Hematopoietic multipotent progenitor cell treated with erythropoietin and hydrocortisone succinate and interleukin-3 and kit ligand, for 17 days (in vitro differentiated cells): ENCODE measurements at places on chromosomes 3 and 15.
A peak's percentile ranks its signal among the peaks of the same experiment; 100 is the strongest.

DNA sequence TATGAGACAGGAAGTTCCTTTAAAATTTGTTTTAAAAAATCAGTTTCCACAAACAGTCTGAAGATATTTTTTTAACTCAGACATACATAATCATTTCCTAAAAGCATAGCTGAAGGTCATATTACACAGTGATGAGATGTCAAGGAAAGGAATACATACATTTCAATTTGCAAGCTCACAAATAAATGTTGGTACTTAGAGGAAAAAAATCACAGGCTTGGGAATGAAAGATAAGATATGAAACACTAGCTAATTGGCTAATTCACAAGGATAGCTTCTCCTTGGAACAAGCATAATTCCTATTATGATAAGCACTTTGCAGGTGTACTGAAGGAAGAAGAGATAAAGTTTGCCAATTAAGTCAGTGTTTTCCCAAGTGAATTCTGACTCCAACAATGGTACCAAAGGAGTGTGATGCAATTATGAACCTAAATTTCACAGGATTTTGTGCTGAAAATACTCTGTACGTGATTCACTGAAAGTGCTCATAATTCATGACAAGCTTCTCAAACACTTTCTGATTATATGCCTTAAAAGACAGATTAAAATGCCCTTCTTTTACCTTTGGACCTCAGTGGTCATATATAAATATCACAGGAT lies 112.4 kb downstream of the FRMD5 start:
- DNase-seq = no peak

DNA sequence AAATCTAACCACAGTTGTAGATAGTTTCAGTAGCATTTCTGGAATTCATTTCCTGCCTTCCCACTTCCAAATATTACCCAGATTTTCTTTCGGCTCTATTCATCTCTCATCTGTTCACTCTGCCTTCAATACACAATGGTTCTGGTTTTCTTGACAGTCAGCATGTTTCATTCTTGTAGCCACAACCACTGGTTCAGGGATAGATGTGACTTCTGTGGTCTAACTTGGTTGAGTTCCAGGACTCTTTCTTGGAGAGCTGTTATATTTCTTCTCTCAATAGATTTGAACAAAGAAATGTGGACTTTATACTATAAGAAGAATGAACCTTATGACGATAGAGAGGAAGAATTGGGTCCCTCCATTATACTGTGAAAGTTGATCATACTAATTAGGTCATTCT lies 228.8 kb downstream of the NSUN3 start:
- DNase-seq = no peak

- peak; percentile 94 for DNase-seq
Observed at GRCh38 chr15:42272939-42273899, at the start of the genes GANC and TMEM87A. GANC (plus strand) TSS chr15:42273201; CDS start chr15:42274482, 1,281 bp downstream. TMEM87A (minus strand) TSS chr15:42273433; CDS start chr15:42273398, 35 bp downstream.

DNA sequence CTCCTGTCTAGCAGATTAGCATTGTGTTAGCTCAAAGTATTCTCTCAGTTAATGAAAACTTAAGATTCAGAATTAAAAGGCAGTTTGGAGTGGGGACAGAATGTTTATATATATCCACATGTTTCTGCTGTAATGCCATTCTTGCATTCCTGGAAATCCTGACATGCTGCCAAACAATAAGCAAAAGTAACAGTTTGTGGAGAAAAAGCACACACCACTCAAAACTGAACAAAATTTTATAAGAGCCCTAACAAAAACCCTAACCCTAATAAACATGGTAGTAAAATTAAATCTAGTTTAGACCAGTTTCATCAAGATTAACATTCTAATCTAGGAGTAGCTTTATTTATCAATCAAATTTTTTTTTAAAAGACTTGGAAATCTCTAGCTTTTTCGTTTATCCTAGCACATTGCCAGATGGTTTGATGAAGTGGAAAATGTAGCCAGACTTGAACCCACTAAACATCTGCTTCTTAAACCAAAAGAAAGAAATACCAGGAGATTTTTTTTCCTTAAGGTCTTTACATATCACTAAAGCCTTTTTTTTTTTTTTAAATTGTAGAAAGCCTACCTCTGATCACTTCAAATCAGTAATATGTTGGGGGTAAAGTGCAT lies 3.7 kb downstream of the TCAIM start:
- no peak for DNase-seq

DNA sequence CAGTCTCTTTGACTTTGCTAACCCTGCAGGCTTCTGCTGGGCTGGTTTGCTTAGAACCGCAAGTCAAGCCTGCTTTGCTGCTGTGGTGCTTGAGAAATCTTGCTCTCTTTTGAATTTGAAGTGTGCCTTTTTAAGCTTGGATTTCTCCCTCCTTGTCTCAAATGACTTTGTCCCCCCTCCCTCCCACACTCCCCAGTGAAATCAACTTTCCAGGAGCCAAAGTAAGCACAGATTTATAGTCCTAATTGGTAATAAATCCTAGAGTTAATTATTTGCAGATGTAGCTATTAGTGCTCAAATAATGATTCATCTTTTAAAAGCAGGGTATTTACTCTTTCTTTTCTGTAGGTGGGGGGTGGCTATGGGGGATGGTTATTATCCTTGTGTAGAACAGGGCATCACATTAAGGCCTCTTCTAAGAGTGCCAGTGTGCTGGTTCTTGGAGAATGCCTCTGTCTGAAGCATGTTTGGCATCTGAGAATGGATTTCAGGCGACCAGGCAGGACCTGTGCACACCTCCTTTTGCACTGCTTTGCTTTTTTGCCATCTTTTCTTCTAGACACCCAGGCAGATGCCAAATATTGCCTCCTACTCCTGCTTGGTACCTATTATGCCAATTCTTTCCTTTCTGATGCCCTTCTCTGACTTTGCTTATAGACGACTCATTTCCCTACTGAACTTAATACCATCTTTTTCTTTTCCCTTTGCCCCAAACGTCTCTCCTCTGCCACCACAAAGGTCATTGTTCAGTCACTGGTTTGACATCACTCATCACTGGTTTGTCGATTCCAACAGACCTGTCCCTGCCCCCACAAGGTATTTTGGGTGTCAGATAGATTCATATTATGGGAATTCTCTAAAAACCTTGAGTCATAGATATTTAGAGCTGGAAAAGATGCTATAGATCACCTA lies 50.7 kb downstream of the CLDN11 start:
- no peak for DNase-seq

- no peak for DNase-seq
Observed at GRCh38 chr15:78302579-78303312, 3.3 kb upstream of the SKIC8 start.

GRCh38 chr15:69914960-69915359 lies 182.8 kb downstream of the TLE3 start:
- DNase-seq = no peak

DNA sequence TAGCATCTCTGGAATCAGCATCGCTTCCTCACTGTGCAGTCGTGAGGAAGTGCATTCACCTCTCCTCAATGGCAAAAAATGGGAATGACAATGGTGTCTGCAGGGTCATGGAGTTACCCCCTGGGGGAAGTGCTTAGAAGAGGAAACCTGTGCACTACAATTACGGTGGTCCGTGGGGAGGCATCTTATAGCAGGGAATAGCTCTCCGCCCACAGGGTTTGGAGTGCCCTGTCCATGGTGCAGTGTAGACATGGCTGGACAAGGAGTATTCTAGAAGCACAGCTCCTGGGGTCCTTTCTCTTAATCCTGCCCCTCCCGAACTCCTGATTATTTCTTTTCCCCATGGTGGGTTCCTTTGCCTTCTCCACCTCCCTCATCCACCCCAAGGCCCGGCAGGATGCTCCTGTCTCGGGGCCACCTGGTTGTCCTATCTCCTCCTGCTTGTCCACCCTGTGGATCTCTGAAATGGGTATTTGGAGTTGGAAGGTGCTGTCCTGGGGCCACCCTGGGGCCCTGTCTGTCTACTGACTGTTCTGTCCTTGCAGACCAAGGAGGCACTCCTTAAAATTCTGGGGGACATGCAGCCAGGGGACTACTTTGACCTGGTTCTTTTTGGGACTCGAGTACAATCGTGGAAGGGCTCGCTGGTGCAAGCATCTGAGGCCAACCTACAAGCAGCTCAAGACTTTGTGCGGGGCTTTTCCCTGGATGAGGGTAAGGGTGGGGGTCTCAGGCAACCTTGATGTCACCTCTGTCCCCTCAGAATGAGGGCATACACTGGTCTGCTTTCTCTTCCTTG lies 5.2 kb downstream of the ITIH1 start:
- DNase-seq = no peak

- DNase-seq = no peak
Observed at GRCh38 chr3:187999821-188000220, 154.1 kb upstream of the LPP start.

DNA sequence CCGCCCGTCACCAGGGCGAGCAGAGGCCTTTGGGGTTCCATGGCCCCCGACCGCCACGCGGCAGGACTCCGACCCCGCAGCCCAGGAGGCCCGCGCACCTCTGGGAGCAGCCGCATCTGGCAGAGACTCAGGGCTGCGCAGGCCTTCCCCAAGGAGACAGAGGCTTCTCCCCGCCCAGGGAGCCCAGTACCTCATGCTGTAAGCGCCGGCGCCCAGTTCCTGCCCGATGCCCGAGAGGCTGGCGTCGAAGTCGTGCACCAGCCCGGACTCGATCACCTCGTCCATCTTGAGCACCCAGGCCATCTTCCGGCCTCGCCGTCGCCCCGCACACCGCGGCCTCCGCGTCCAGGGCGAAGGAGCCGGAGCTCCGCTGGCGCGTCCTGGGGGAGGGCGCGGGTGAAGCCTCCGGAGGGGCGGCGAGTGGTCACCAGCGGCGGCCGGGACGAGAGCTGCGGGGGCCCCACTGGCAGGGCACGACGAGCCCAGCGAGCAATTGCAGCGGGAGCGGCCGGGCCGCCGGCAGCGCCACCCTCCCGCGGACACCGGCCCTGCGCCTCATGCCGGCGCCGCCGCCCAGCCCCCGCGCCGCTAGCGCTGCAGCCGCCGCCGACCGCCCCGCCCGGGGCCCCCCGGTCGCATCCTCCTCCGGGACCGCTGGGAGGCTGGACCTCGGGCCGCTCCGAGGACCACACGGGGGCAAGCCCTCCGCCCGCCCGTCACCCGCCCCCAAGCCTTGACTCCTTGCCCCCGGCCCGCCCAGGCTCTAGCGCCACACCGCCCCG lies 468 bp downstream of the UBP1 start:
- no peak for DNase-seq

DNA sequence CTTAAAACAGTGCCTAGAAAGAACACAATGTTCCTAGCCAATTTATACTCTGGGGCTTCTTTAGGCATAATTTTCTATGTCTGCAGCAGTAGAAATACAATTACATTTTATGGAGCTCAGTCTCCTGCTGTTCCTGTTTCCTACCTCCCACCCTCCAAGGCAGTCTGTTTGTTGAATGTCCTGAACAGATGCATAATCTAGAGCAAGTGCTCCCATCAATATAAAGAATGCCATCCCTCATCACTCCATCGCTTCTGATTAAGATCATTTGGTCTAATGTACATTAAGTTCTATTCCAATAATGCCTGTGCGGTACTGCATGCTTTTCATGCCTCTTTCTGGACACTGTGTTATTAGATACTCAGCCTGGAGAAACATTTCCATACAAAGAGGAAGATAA lies 869.8 kb upstream of the CFAP20DC start:
- no peak for DNase-seq

- DNase-seq = no peak
Observed at GRCh38 chr3:70816346-70816745, 503.9 kb upstream of the MDFIC2 start.

DNA sequence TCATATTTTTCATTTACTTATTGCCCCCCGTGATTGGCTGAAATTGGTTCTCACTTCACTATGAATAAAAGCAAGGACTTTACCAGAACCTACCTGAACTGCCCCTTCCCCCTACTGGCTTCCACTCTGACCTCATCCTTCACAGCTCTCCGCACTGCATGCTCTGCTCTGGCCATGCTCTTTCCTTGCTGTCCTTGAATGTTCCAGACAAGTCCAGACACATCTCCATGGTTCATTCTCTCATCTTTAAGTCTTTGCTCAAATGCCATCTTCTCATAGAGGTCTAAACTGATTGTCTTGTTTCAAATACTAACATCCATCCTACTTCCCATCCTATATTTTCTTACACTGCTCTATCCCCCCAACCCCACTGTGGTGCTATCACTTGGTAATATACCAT lies 129.4 kb downstream of the CHST2 start:
- DNase-seq = no peak

DNA sequence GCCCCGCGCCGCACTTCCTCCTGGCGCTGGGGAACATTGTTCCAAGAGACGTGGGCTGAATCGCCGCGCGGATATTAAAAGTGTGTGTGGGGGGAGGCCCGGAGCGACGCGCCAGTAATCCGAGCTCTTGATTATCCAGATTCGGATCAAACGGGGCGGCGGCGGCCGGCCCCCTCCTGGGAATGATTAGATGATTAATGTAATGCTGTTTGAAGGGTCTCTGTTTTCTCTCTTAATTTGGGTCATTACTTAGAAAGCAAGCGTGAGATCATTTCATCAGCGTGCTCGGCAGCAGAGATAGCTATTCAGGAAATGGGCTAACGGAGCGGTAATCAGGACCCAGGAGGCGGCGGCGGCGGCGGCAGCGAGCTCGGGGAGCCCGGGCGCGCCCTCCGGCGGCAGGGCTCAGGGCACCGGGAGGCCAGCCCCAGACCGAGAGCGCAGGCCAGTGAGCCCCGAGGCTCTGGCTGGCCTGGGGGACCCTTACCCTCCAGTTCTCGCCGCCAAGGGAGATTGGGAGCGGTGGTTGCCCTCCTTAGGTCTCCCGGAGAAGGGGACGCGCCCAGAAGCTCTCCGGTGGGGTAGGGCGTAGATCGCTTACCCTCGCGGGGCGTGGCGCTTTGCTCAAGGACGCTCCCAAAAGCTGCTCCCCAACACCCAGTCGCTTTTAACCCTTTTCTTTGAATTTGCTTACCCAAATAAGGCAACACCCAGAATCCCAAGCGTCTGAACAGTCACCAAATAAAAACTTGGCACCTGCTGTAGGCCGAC lies 4.5 kb downstream of the FEZF2 start:
- no peak for DNase-seq

DNA sequence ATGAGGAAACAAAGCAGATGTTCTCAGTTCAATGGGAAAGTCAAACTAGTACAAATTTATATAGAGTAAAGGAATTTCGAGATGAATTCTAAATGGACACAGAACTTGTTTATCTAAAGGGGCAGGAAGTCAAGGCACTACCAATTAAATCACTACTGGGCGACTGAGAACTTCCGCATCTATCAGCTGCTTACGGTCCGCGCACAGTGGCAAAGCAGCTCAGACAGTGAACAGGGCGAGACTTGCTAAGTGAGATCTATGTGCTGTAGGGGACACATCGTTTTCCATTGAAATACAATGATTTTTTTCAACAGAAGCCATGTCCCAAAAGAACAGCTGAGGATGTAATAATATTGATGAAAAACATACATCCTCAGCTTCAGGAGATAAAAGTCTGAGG lies 105.0 kb downstream of the CHRNA7 start:
- DNase-seq = no peak

GRCh38 chr3:8911781-8912180 lies 51.5 kb downstream of the RAD18 start:
- DNase-seq = no peak

GRCh38 chr15:63826528-63826927 lies 7.2 kb downstream of the HERC1 start:
- peak; percentile 75 for DNase-seq

GRCh38 chr3:182766099-182766498 lies 27.2 kb upstream of the ATP11B start:
- no peak for DNase-seq

- DNase-seq = no peak
Observed at GRCh38 chr15:46880791-46881190, 836.5 kb upstream of the SEMA6D start.

GRCh38 chr15:63381301-63382204 lies at the start of gene CA12:
CA12 (minus strand) TSS chr15:63381846; CDS start chr15:63381720, 126 bp downstream.
- DNase-seq = no peak
